ENCODE measurements at places on chromosomes 4 and X.

GRCh38 chr4:37830640-37831039, 4.2 kb downstream of the PGM2 start:
- H3K36me3 ChIP-seq = peaks cover 59% of the 10 kb centered on the region
- H3K4me3 ChIP-seq = no peak overlapping the region
- no peaks in the 10 kb centered on the region for H3K27me3 ChIP-seq
- peak overlapping the region; percentile 42 for H3K27ac ChIP-seq
- peaks cover 22% of the 10 kb centered on the region for H3K4me1 ChIP-seq

DNA sequence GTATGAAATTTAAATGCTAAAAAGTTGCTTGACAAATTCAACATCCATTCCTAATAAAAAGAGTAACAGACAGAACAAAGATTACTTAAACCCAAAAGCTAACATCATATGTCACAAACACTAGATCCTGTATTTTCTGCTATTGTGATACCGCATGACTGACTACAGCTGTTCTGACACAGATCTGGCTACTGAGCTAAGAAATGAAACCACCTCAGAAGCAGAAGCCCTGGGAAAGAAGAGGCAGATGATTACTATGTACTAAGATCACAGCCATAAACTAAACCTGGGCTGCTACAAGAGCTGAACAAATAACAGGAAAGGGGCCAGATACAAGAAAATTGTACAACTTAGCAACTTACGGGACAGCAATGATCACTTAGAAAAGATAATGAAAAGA, 9.4 kb downstream of the LETM1 start:
- H3K27me3 ChIP-seq = no peaks in the 10 kb centered on the region
- H3K27ac ChIP-seq = no peak overlapping the region
- peaks cover 62% of the 10 kb centered on the region for H3K36me3 ChIP-seq

DNA sequence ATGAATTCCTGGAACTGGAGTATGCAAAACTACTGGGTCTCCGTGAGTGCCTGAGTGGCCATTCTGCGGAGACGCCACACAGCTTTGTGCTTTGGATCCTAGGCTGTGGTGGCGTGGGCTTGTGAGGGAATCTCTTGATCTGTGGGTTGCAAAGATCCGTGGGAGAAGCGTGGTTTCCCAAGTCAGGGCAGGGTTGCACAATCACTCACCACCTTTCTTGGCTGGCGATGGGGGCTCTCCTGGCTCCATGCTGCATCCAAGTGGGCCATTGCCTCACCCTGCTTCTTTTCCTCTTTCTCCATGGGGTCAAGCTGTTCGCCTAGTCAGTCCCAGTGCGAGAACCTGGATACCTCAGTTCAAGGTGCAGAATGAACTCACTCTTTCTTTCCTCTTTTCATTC, 62.5 kb downstream of the SLAIN2 start:
- H3K27me3 ChIP-seq = no peaks in the 10 kb centered on the region
- DNase-seq = no peak
- H3K27ac ChIP-seq = no peak overlapping the region
- no peak overlapping the region for H3K4me3 ChIP-seq
- peaks cover 15% of the 10 kb centered on the region for H3K36me3 ChIP-seq

DNA sequence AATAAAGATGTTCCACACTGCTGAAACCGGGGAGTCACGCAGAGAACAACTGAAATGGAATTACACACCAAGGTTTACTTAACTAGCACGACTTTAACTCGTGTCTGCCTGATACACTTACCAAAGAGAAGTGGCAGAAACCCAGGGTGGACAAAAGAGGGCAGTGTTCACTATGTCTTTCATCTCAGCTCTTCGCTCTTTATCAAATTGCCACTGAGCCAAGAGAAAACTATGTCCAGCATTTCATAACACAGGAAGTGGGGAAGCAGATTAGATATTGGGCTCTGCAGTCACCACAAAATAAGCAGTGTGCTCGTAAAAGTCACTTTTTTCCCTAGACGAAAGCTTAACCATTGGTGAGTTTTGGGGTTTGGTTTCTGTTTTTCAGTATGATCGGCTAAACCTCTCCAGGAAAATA, 155.7 kb downstream of the CHIC2 start:
- no peaks in the 10 kb centered on the region for H3K27me3 ChIP-seq
- peaks cover 14% of the 10 kb centered on the region for H3K4me1 ChIP-seq
- H3K36me3 ChIP-seq = no peaks in the 10 kb centered on the region

- H3K4me3 ChIP-seq = no peak overlapping the region
- peaks cover 12% of the 10 kb centered on the region for H3K4me1 ChIP-seq
- no peaks in the 10 kb centered on the region for H3K36me3 ChIP-seq
- H3K27ac ChIP-seq = no peak overlapping the region
- DNase-seq = no peak
Observed at GRCh38 chr4:184819786-184820185, 6.0 kb downstream of the ACSL1 start.

- no peak overlapping the region for H3K4me3 ChIP-seq
- no peak for DNase-seq
- no peaks in the 10 kb centered on the region for H3K36me3 ChIP-seq
- no peak overlapping the region for H3K27ac ChIP-seq
- H3K4me1 ChIP-seq = no peaks in the 10 kb centered on the region
Observed at GRCh38 chr4:28916585-28916984, 1803.6 kb upstream of the PCDH7 start.

DNA sequence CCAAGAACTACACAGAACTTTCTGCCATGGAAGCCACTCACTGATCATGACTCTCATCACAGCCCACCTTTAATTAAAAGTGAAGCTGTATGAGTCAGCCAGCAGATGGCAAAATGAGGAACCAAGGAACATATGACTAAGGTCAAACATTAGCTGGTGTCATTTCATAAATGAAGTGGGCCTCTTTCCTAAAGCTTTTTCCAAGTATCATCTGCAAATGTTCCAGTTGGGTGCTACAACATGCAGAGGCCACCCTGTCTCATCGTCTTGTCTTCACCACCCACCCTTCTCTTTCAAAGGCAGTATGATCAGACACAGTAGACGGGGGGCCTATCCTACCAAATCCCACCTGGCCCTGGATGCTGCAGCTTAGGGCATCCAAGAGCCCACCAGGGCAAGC, 9.2 kb upstream of the EOLA1 start:
- no peak overlapping the region for H3K4me3 ChIP-seq
- no peaks in the 10 kb centered on the region for H3K27me3 ChIP-seq
- no peak for DNase-seq
- H3K4me1 ChIP-seq = no peaks in the 10 kb centered on the region
- H3K27ac ChIP-seq = no peak overlapping the region
- no peaks in the 10 kb centered on the region for H3K36me3 ChIP-seq

DNA sequence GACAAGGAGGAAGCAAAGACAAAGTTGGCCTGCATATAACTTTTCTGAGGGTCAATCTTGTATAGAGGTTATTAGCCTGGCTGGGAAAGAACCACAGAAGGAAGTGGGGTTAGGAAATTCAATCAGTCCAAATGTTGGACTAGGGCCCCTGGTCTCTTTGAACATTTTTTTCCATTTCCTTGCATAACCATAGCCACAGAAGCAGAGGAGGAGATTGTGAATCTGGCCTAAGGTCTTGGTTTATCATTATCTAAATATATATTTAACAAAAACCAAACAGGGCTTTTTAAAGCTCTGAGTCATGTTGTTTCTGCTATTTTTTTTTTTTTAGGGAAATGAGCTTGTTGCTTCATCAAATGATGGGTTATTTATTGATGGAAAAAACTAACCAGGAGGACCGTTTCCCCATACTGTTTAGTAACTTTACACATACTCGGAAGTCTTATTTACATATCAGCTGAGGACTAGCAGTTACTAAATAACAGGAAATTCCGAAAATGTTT, 97.7 kb upstream of the ACSL4 start:
- no peak overlapping the region for H3K4me3 ChIP-seq
- H3K36me3 ChIP-seq = no peaks in the 10 kb centered on the region
- peaks cover 4% of the 10 kb centered on the region for H3K4me1 ChIP-seq
- no peaks in the 10 kb centered on the region for H3K27me3 ChIP-seq
- no peak overlapping the region for H3K27ac ChIP-seq
- DNase-seq = no peak

- DNase-seq = peak; percentile 71
- H3K4me1 ChIP-seq = peaks cover 25% of the 10 kb centered on the region
- H3K36me3 ChIP-seq = no peaks in the 10 kb centered on the region
- H3K4me3 ChIP-seq = no peak overlapping the region
Observed at GRCh38 chr4:123832173-123833026, 435.8 kb downstream of the SPRY1 start.

DNA sequence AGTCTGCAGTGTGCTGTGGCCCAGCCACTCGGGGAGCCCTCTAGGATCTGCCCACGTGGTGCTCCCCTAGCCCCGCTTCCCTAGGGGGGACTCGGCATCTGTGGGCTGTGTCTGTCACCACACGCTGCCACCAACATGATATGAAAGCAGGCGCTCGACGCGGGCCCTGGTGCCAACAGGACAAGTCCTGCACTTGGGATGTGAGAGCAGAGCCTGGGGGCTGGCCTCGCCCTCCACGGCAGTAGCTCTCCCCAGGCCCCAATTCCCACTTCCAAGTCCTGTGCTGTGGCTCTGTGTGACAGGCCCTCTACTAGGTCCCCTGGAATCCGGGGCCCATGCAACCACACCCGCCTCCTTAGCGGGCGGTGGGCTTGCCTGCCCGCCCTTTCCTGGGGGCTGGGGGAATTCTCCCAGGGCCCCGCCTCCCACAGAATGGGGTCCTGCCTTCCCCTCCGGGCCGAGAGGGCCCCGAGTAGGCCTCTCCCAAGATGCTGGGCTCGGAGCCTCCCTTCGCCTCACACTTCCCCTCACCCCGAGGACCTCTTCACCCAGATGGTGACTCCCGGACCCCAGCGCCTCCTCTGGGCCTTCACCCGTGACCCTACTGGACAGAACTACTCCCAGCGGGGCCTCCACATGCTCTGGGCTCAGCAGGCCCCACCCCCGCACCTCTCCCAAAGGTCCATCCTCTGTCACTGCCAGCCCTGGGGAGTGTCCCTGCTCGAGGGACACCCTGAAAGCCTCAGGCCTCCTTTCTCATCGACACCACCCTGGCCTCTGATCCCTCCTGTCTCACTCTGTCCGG, 11.2 kb downstream of the LRPAP1 start:
- H3K27me3 ChIP-seq = no peaks in the 10 kb centered on the region
- H3K4me3 ChIP-seq = no peak overlapping the region
- H3K27ac ChIP-seq = no peak overlapping the region
- no peaks in the 10 kb centered on the region for H3K4me1 ChIP-seq
- H3K36me3 ChIP-seq = peaks cover 59% of the 10 kb centered on the region
- DNase-seq = peak; percentile 62

DNA sequence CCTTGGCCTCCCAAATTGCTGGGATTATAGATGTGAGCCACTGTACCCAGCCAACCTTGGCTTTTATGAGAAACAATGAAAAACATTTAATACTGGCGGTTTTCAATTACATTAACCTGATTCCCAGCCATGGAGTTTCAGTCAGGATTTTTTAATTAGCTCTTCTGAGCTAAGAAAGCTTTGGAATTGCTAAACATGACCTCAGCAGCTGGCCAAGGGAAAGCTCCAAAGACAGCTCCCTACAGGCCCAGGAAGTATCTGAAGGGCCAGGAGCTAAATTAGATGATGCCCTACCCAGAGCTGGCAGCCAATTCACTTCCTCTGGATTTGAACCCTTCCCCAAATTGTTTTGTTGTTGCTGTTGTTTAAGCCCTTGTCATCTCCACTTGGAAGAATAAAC, 26.5 kb upstream of the FUNDC1 start:
- no peak for DNase-seq
- no peak overlapping the region for H3K4me3 ChIP-seq
- no peak overlapping the region for H3K27ac ChIP-seq
- no peaks in the 10 kb centered on the region for H3K27me3 ChIP-seq
- no peaks in the 10 kb centered on the region for H3K4me1 ChIP-seq

- no peak overlapping the region for H3K4me3 ChIP-seq
- no peak overlapping the region for H3K27ac ChIP-seq
- H3K36me3 ChIP-seq = no peaks in the 10 kb centered on the region
- no peaks in the 10 kb centered on the region for H3K27me3 ChIP-seq
- H3K4me1 ChIP-seq = no peaks in the 10 kb centered on the region
- DNase-seq = no peak
Observed at GRCh38 chr4:29058531-29058930, 1661.6 kb upstream of the PCDH7 start.

DNA sequence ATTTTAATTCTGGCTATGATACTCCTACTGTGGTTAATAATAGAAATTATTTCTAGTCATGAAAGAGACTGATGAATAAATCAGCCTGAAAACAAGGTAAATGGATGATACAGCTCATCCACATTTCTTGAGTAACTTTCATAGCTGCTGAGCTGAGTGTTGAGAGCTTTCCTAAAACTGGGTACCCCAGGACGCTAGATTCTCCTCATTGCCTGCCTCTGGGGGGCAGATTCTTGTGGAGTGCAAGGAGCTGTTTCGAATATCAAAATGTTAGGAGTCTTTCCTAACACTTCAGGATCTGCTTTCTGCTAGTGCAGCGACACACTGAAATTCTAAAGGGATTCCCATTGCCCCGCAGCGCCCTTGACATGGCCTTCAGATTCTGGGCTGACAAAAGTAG, 2.1 kb downstream of the MND1 start:
- no peaks in the 10 kb centered on the region for H3K27me3 ChIP-seq
- peaks cover 14% of the 10 kb centered on the region for H3K36me3 ChIP-seq
- no peak overlapping the region for H3K4me3 ChIP-seq
- H3K4me1 ChIP-seq = peaks cover 6% of the 10 kb centered on the region
- no peak for DNase-seq

GRCh38 chr4:82553020-82553419, 8.8 kb downstream of the TMEM150C start:
- no peak for DNase-seq
- H3K36me3 ChIP-seq = no peaks in the 10 kb centered on the region
- H3K27ac ChIP-seq = no peak overlapping the region
- peaks cover 4% of the 10 kb centered on the region for H3K27me3 ChIP-seq
- no peaks in the 10 kb centered on the region for H3K4me1 ChIP-seq
- no peak overlapping the region for H3K4me3 ChIP-seq

GRCh38 chr4:184309241-184310170, 91.8 kb upstream of the ENPP6 start:
- no peaks in the 10 kb centered on the region for H3K27me3 ChIP-seq
- no peaks in the 10 kb centered on the region for H3K4me1 ChIP-seq
- H3K27ac ChIP-seq = no peak overlapping the region

DNA sequence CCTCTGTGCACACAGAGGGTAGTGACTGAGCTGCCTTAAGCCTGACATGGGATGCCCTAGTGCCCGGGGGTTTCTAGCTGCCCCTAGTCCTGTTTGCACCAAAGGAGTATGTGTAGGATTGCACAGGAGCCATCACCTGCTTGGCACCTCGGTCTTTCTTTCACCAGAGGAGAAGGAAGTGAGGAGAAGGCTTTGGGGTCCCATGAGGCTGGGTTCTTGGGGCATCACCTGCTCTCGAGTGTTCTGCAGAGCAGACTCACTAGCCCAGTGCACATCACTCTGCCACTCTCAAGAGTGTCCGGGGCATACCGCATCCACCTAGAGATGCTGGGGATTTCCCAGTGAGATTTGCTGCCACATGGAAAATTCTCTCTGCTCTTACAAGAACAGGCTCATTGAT, 40.5 kb upstream of the GPR78 start:
- H3K4me1 ChIP-seq = peaks cover 27% of the 10 kb centered on the region
- peak; percentile 20 for DNase-seq
- H3K4me3 ChIP-seq = no peak overlapping the region
- peak overlapping the region; percentile 55 for H3K27ac ChIP-seq

GRCh38 chrX:49282647-49283011, 13.0 kb downstream of the PPP1R3F start:
- H3K27ac ChIP-seq = no peak overlapping the region
- no peak overlapping the region for H3K4me3 ChIP-seq
- H3K4me1 ChIP-seq = no peaks in the 10 kb centered on the region
- DNase-seq = no peak

GRCh38 chrX:9370893-9371292, 94.0 kb upstream of the TBL1X start:
- no peak overlapping the region for H3K4me3 ChIP-seq
- no peak overlapping the region for H3K27ac ChIP-seq
- DNase-seq = no peak
- H3K36me3 ChIP-seq = no peaks in the 10 kb centered on the region
- no peaks in the 10 kb centered on the region for H3K27me3 ChIP-seq
